CD4-positive, alpha-beta T cell treated with Interleukin-1 beta for 1 hour (primary cell): ENCODE measurements at places on chromosomes 2 and 18.

DNA sequence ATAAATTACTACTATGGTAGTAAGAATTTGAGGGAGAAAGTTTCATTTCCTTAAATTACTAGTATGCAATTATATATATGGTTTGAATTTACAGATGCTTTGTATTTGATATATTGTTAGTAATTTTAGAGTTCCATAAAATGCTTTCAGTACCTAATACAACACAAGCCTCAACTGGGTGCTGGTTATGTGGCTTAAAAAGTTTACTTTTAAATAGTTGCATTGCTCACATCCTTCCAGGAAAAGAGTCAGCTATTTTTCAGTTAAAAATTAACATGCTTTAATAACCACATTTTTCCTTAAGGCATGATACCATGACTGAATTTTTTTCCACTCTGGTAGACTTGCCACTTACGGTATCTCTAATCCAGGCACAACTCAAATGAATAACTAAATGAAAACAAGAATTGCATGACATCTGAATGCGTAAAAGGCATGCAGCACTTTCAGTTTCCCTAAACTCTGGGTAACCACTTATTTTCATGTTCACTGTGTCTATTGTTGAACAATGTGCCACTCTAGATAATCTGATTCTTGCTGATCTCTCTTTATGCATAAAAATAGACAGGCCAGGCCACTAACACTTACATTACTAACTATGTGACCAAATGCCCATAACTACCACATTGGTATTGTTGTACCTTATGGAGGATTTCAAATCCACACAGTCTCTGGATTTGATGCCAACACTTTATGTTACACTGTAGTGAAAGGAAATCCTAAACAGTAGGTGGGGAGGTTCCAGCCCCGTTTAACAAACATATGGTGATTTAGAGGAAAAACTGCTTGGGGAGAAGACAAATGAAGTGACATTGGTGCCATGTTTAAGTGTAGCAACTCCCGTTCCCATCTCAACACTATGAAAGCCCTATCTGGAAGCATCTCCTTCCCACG is 35.5 kb upstream of the SLC35F5 start:
- no peak for DNase-seq

DNA sequence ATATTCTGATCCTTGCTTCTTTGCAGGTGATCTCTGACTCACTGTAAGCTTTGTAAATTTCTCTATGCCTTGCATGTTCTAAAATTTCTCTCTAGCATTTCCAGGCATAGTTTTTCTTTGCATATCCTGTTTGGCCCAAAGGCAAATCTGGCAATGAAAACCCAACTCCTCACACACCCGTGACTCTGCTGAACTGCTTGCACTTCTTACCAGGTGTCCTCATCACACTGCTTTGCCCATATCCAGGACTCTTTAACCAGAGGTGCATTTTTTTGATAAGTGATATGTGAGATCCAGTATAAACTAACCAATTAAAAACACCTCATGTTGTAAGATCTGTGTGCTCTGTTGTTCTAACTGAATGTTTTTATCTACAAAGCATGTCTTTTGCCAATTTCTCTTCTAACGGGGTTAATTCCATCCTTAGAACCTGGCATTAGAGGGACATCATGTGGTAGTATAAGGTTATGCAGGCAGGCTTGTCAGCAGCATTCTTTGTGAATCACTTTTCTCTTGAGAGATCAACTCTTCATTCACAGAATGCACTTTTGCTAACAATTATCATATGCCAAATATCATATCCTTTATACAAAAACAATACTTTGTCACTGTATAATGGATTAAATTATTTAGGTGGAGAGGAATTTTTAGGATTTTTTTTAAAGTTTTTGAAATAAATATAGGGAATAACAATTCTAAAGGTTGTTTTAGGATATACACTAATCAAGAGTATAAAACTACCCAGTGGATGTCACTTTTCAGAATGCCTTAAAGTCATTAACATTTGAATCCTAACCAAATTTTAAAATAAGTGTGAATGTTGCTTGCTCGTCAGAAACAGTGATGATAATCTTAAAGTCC is 20.8 kb upstream of the TMX3 start:
- DNase-seq, result peak; percentile 44

GRCh38 chr2:167190053-167190452 is 301.8 kb downstream of the XIRP2 start:
- DNase-seq, result no peak

- DNase-seq, result no peak
Measured at GRCh38 chr2:115070002-115070401, 627.6 kb downstream of the DPP10 start.

DNA sequence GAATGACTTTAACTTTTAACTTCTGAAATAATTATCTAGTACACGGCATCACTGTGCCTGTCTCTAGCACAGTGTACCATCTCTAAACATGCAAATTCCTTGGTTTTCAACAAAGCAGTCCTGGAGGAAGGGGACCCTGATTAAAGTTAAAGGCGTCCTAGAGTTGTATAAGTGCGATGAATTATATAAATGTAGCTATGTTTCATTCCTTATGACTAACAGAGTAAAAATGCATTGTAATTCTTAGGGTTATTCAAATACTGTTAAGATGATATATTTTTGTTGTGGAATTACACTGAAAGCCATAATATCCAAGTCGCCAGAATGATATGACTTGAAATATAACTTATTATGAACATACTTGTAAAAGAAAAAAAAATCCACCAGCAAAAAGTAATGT is 544.9 kb upstream of the LINC00305 start:
- DNase-seq, result no peak

GRCh38 chr2:237486334-237486818 is 675 bp upstream of the MLPH start:
- DNase-seq, result no peak

- no peak for DNase-seq
Measured at GRCh38 chr2:47344890-47345589, 57.9 kb upstream of the MSH2 start.

- no peak for DNase-seq
Measured at GRCh38 chr2:82055846-82056245, 1751.3 kb upstream of the LRRTM1 start.

- no peak for DNase-seq
Measured at GRCh38 chr2:191443446-191443845, 198.2 kb downstream of the MYO1B start.

DNA sequence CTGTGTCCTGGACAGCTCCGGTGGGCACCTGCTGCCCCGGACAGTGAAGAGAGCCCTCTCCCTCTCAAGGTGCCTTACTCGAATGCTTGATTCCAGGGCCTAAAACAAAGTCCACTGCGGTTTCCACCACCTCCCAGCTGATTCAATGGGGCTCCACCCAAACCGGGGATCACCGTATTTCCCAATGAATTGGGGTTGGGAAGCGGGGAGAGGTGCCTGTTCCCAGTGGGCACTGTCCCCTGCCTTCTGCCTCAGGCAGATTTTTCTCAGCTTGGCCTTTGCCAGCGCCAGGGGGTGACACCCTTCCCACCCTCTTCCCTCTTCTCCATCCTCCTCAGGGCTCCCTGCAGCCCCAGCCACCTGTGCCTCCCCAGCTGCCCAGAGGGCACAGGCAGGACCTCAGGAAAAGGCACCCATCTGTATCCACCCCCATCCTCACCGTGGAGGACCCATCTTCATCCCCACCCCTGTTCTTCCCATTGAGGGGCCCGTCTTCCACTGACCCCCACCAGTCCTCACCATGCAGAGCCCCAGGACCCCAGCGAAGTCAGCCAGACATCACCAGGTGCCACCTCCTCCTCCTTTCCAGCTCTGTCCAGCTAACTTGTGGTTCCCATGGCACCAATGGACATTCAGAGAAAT is 66.7 kb upstream of the HPCAL1 start:
- DNase-seq, result no peak

DNA sequence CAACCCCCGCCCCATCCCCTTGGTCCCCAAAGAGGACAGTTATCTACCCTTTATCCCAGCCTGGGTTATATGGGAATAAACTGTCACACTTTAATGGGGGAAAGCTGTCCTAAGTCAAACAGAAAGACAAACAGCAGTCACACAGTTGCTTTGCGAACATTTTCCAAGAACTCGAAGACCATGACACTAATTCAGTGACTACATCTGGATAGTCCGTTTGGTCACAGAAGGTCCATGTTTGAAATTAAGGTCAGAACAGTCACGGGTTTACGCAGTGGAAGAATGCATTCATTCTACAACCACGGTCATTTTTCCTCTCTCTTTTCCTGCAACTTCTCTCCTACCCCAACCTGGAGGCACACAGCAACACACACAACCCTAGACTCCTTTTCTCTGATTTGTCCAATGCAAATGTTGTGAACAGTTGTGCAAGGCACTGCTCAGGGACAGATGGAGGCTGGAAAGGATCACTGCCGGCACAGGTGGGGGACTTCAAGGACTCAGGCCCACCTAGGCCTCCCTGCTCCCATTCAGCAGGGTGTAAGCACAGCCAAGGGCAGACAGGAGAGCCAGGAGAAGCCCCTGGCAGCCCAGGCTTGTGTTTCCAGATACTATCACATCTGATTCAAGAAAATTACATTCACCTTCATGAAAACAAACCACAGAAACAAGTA is 39.9 kb downstream of the ZNF516 start:
- no peak for DNase-seq

GRCh38 chr18:7743256-7743655 is 176.1 kb downstream of the PTPRM start:
- no peak for DNase-seq

DNA sequence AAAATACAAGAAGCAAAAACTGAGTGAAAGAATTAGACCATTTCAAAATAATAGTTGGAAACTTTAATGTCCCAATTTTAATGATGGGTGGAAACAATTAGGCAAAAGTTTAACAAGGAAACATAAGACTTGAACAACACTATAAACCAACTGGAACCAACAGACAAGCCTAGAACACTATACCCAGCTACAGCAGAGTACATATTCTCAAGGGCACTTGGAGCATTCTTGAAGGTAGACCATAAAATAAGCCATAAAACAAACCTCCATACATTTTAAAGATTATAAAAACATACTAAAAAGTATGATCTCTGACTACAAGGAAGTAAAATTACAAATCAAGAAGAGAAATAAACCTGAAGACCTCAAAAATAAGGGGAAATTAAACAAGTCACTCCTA is 616.7 kb downstream of the SUCLG1 start:
- no peak for DNase-seq

DNA sequence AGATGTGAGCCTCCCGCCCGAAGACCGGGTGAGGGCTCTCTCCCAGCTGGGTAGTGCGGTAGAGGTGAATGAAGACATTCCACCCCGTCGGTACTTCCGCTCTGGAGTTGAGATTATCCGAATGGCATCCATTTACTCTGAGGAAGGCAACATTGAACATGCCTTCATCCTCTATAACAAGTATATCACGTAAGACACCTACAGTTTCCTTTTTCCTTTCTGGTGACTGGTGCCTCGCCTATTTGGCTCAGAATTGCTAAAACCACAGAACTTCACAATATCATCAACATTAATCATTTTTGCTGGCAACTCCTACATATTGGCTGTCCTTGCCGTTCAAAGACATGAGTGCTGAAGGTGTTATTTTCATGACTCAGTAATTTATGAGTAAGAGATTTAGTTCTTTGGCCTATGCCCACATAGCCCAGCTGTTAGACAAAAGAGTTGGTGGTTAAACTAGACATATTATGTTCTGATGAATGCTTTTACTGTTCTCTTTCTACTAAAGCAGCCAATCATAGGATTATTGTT is 2.2 kb downstream of the STAMBP start:
- peak; percentile 49 for DNase-seq
